ENCODE measurements at places on chromosomes 3 and 15.

DNA sequence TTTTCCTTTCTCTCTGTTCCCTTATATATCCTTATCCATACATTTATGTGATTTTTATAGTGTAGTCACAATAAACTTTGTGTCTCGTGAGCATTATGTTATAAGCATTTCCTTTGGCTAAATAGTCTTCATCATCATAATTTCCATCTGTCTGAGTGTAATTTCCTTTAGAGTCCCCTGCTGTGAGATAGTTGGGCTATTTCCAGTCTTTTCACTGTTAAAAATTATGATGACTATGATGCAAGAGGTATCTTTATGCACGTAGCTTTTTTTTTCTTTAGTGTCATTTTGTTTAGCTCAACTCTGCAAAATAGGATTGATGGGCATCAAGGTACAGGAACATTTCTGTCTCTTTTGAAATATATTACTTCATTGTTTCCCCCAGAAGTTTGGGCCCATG is 26.9 kb upstream of the CA12 start:
- DNase-seq, result no peak

DNA sequence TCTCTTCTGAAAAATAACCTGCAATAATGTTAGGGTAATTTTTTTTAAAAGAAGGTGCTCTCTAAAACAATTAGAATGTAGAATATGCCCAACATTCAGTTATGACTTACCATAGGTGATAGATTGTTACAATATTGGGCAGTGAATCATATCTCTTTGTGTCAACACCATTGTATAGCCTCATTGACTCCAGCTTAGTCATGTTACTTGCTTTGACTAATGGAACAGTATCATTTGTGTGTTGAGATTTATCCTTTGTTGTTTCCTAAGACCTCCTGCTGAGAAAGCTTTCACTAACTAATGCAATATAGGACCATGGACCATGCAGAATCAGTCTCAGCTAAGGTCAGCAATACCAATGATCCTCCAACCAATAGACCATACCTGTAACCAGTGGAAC is 1106.4 kb downstream of the SI start:
- no peak for DNase-seq

DNA sequence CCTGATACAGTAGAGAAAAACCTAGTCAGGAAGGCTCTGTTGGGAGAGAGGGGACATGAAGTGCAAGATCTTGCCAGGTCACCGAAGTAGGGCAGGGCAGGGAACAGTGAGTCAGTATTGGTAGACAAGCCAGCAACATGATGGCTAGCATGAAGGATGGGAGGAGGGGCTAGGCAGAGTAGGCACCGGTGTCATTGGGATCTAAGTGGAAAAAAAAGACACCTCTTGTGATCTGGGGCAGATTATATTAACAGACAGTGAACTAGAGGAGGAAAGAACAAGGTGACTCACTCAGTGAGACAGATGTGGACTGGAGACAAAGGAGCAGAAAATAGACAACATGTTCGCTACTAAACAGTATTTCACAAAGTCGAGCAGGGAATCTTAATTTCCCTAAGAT is 149.2 kb upstream of the SLC24A5 start:
- no peak for DNase-seq

- no peak for DNase-seq
Observed at GRCh38 chr15:74742422-74742821, 6.2 kb upstream of the CYP1A2 start.

DNA sequence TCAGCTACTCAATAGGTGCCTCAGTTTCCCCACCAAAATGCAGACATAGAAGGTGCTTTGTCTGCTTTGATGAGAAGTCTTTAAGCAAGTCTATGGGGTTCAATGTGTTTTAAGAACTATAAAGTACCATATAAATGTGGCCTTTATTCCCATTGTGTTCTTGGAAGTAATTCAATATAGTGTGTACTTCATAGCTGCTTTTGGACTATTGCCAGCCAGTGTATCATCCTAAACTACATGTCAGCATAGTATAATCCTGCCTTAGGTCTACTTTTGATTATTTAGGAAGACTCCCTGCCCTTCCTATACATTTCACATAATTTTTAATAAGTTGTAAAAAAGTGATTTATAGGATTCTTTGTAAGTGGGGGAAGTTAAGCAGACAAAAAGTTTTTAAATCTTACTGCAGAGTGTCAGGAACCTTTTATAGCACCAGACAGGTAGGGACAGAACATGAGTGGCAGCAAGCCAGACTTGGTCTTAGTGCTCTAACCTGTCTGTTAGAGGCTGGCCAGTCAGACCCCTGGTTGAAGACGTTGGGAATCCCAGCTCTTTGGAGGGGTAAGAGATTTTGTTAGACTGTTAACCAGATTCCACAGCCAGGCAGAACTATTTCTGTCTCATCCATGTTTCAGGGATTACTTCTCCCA is 48.4 kb downstream of the MLH1 start:
- no peak for DNase-seq

GRCh38 chr3:119350114-119350513 is 55.9 kb downstream of the ARHGAP31 start:
- DNase-seq, result no peak

GRCh38 chr3:46672349-46672695 is 21.2 kb downstream of the ALS2CL start:
- no peak for DNase-seq

DNA sequence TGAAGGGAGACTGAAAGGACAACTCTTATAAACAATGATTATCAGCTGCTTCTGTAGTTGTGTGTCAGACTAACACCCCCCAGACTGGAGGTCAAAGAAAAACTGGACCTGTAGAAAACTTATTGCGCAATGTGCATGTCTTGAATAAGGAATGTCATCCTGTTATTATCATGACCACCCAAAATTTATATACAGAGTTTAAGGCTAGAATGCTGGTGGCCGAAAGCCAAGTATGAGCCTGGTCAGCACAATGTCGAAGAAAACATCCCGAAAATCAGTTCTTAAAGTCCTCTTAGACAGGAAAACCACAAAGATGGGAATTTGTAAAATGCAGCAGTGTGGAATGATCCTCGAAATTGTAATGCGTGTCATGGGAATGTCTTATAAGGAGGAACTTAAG is 29.3 kb downstream of the RFTN1 start:
- DNase-seq, result no peak

- no peak for DNase-seq
Observed at GRCh38 chr15:100193277-100193860, 148.4 kb downstream of the ADAMTS17 start.
